IMR-90 (cell line): ENCODE measurements at places on chromosomes 1 and 21.
A peak's percentile ranks its signal among the peaks of the same experiment; 100 is the strongest.

DNA sequence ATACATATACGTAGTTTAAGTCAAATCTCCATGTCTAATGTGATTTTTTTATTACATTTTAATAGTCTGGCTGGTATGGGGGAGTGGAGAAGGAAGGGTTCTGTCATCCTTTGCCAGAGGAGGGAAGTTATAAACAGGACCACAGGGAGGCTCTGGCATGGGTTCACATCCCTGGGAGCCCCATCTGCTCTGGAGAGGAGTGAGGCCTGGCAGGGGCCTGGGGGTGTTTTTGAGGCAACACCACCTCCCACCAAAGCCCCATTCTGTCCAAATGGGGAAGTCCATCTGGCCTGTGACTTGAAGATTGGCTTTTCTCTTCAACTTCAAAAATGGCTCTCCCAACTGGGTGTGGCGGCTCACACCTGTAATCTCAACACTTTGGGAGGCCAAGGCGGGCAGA lies 15.8 kb downstream of the DISP3 start:
- no peak overlapping the region for H3K4me3 ChIP-seq
- H3K36me3 ChIP-seq, result no peaks in the 10 kb centered on the region
- peaks cover 1% of the 10 kb centered on the region; the same call in 1 of the 2 replicates for H3K27me3 ChIP-seq
- H3K27ac ChIP-seq, result no peak overlapping the region
- DNase-seq, result no peak

DNA sequence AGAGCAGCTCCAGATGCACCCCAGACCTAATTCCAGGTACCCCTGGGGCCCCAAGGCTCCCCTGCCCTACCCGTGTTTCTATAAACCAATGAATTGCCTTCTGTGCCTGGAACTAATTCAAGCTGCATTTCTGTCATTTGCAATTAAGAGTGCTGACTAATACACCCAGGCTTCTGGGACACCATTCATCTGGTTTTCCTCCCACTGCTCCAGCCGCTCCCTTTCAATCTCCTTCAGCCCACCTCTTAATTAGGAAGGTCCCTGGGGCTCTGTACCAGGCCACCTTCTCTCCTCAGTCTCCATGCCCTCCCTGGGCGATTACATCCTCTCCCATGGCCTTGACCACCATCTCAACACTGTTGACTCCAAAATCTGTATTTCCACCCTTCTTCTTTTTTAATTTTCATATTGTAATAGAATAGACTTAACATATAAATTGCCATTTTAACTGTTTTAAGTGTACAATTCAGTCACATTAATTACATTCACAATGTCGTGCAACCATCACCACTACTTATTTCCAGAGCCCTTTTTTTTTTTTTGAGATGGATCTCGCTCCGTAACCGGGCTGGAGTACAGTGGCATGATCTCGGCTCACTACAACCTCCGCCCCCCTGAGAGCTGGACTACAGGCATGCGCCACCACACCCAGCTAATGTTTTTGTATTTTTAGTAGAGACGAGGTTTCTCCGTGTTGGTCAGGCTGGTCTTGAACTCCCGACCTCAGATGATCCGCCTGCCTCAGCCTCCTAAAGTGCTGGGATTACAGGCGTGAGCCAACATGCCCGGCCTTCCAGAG lies 9.2 kb upstream of the GJB3 start:
- H3K27me3 ChIP-seq, result peaks cover 7% of the 10 kb centered on the region
- H3K27ac ChIP-seq, result no peak overlapping the region
- no peak overlapping the region for H3K4me3 ChIP-seq
- no peak for DNase-seq

- H3K4me3 ChIP-seq, result no peak overlapping the region
- H3K4me1 ChIP-seq, result peaks cover 4% of the 10 kb centered on the region; the same call in 1 of the 2 replicates
- no peaks in the 10 kb centered on the region for H3K27me3 ChIP-seq
- H3K36me3 ChIP-seq, result no peaks in the 10 kb centered on the region
- H3K27ac ChIP-seq, result no peak overlapping the region
These were observed 3.0 kb upstream of the SDE2 start for GRCh38 chr1:226001963-226002666.

- no peaks in the 10 kb centered on the region for H3K36me3 ChIP-seq
- no peak overlapping the region for H3K27ac ChIP-seq
- DNase-seq, result no peak
- H3K4me1 ChIP-seq, result no peaks in the 10 kb centered on the region
- peaks cover 8% of the 10 kb centered on the region for H3K27me3 ChIP-seq
These were observed 209.0 kb downstream of the DYRK1A start for GRCh38 chr21:37575580-37575979.

DNA sequence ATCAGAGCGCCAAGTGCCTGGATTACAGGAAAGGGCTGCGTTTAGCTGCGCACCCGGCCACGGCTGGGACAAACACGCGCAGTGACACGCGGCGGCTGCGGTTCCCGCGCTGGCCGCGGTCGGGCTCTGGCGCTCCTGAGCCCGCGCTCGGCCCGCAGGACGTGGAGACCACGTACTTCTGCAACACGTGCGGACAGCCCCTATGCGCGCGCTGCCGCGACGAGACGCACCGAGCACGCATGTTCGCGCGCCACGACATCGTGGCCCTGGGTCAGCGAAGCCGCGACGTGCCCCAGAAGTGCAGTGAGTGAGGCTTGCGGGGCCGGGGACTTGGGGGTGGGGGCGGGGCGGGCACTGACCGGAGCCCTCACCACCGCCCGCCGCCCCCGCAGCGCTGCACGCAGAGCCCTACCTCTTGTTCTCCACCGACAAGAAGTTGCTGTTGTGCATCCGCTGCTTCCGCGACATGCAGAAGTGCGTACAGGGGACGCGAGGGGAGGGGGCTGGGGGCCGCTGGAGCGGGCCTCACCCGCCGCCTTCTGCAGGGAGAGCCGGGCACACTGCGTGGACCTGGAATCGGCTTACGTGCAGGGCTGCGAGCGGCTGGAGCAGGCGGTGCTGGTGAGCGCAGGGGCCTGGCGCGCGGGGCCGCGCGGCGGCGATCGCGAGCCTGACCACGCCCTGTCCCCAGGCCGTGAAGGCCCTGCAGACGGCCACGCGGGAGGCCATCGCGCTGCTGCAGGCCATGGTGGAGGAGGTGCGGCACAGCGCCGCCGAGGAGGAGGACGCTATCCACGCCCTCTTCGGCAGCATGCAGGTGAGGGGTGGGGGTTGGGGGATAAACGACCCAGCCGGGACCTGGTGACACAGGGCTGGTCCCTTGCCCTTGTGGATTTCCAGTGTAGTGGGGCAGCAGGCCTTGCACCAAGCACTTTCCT lies 3.1 kb downstream of the RNF207 start:
- H3K36me3 ChIP-seq, result no peaks in the 10 kb centered on the region
- peak overlapping the region; percentile 49 for H3K4me3 ChIP-seq
- H3K27ac ChIP-seq, result no peak overlapping the region

- H3K27ac ChIP-seq, result no peak overlapping the region
- peaks cover 2% of the 10 kb centered on the region; the same call in 1 of the 2 replicates for H3K4me1 ChIP-seq
- H3K27me3 ChIP-seq, result no peaks in the 10 kb centered on the region
- no peak overlapping the region for H3K4me3 ChIP-seq
- no peaks in the 10 kb centered on the region for H3K36me3 ChIP-seq
- DNase-seq, result no peak
These were observed 354.0 kb upstream of the DUSP10 start for GRCh38 chr1:222095606-222096475.
